ENCODE measurements at places on chromosomes 12 and 14. TPM values are rescaled to one million over a fixed set of nuclear protein-coding genes. Genes with fewer than 3 reads are reported as not detected.
A peak's percentile ranks its signal among the peaks of the same experiment; 100 is the strongest.

- no peak overlapping the region for H3K27ac ChIP-seq
- no peaks in the 10 kb centered on the region for H3K36me3 ChIP-seq
- H3K4me1 ChIP-seq = no peaks in the 10 kb centered on the region
- no peak for DNase-seq
- no peak overlapping the region for H3K4me3 ChIP-seq
- no peaks in the 10 kb centered on the region for H3K27me3 ChIP-seq
These were observed 128.0 kb downstream of the KCNA5 start for GRCh38 chr12:5171701-5172100.

- no peaks in the 10 kb centered on the region for H3K4me1 ChIP-seq
- DNase-seq = no peak
- H3K36me3 ChIP-seq = no peaks in the 10 kb centered on the region
- H3K27ac ChIP-seq = no peak overlapping the region
- H3K4me3 ChIP-seq = no peak overlapping the region
These were observed 178.9 kb upstream of the FKBP4 start for GRCh38 chr12:2615665-2616402.

- no peak overlapping the region for H3K27ac ChIP-seq
- H3K36me3 ChIP-seq = no peaks in the 10 kb centered on the region
- H3K4me3 ChIP-seq = peak overlapping the region; percentile 33
- H3K27me3 ChIP-seq = no peaks in the 10 kb centered on the region
- DNase-seq = no peak
- peaks cover 57% of the 10 kb centered on the region for H3K4me1 ChIP-seq
These were observed 2.6 kb downstream of the LTB4R start for GRCh38 chr14:24313913-24314312.

DNA sequence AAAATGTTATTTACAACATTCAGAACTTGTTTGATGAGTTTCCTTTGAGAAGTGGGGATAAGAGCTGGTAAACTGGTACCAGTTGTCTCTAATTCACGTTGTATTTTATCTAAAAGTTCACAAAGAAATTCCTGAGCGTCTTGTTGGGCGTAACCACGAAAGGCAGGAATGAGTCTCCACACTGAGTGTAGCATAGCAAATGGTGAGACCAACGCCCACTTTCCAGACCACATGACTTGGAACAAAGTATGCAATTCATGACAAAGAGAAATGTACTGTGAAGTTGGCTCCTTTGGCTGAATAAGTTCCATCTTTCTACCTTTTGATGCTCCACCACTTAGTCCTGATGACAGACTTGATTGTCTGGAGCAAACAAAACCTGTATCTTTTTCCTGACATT is 18.4 kb downstream of the USP44 start:
- H3K27ac ChIP-seq = no peak overlapping the region
- H3K4me3 ChIP-seq = no peak overlapping the region
- no peaks in the 10 kb centered on the region for H3K27me3 ChIP-seq
- H3K4me1 ChIP-seq = no peaks in the 10 kb centered on the region

DNA sequence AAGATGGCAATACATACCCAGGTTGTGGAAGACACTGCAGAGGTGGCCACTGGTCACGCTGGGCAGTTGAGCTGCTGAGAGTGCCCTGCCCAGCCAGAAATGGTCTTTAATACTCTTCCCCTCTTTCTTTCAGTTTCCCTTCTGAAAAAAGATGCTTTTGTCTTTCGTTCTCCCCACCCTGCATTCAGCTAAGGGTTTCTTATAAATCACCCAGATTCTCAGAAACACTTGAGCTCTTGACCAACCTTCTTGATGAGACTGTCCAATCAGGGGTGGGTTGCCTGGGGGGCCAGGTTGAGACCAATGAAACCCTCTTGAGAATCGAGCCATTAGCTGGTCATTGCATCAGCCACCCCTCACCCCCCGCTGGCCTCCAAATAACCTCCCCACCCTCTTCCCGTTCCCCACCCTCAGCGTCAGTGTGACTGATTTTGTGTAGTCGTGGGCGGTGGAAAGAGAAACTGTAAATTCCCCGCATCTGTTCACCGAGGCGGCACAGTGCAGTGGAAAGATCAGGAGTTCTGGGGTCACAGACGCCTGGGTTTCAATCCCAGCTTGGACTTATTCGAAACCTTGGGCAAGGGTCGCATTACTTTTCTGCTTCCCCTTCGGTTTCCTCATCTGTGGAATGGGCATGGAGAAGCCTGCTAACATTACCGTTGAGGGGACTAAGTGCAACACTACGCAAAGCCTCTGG is 52.3 kb downstream of the SLC25A47 start:
- H3K4me1 ChIP-seq = peaks cover 22% of the 10 kb centered on the region
- no peaks in the 10 kb centered on the region for H3K27me3 ChIP-seq
- DNase-seq = peak; percentile 21

DNA sequence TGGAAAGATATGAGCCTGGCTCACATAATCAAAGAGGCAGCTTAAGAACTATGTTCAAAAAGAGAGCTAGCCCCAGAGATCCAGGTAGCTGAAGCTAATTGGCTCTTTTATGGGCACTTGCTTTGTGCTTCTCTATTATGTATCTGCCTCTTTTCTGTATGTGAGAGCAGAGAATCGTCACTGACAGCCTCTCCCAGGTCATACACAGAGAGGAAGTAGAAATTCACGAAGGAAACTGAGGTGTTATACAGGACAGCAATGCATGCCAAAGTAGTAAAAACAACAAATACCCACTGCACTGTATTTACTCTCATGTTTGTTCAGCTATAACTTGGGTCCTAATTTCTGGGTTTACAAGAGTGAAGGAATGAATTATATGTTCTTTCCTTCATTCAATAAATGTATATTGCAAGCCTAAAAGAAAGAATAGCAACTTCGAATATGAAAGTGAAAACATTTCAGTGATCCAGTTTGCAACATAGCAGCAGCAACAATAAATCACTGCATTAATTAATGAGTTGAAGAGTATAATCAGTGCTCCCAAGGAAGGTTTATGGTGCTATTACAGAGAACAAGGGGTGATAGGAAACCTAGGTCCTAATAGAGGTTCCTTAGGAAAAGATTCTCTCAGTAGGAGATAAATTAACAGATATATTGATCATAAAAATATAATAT is 47.1 kb upstream of the ATXN7L3B start:
- peak overlapping the region; percentile 46 for H3K4me3 ChIP-seq
- H3K36me3 ChIP-seq = no peaks in the 10 kb centered on the region
- DNase-seq = no peak
- no peak overlapping the region for H3K27ac ChIP-seq
- H3K27me3 ChIP-seq = no peaks in the 10 kb centered on the region

Gene CYP46A1
- 0.20 TPM for total RNA-seq

Gene PRKD1
- not detected for total RNA-seq

Gene GALNT9
- total RNA-seq = not detected

Gene SCN8A
- 0.66 TPM for total RNA-seq
